ACHN (cell line): ENCODE measurements at places on chromosomes 12 and 14.
A peak's percentile ranks its signal among the peaks of the same experiment; 100 is the strongest.

DNA sequence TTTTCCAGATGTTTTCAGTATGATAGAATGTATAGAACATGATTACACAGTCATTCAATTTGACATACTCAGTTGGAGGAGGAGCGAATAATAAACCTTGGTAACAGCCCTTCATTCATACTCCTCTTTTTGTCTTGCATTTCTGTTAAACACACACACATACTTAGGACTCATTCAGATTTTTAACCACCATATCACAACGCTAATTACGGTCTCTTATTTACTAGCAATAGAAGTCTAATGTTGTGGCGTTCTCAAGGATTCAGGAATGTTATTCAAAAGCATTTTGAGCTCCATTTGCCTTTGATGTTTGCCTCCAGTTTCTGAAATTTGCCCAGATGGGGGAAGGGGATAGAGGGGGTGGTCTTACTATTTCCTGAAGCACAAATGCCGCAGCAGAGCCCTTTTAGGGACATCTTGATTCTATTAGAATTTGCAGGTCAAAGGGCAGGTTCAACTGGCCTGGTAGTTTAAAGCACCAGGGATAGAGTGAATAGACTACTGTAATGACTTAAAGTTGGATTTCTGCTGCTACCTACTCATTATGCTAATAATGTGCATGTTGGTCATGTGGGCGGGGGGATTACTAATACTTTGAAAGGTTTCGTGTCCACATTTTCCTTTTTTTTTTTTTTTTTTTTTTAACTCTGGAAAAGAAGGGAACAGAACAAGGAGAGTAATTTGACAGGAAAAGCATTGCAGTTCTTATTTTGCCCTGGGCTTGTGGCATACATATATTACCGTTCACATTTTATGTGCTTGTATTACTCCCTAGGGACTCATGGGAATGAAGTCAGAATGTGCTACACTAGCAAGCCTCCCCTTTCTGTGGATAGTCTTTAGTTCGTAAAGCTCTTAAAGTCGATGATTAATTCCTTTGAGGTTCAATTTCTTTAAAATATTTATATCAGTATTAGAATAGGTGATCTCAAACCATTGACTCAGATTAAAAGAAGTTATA lies 226.8 kb downstream of the FBXL14 start:
- no peak for DNase-seq

DNA sequence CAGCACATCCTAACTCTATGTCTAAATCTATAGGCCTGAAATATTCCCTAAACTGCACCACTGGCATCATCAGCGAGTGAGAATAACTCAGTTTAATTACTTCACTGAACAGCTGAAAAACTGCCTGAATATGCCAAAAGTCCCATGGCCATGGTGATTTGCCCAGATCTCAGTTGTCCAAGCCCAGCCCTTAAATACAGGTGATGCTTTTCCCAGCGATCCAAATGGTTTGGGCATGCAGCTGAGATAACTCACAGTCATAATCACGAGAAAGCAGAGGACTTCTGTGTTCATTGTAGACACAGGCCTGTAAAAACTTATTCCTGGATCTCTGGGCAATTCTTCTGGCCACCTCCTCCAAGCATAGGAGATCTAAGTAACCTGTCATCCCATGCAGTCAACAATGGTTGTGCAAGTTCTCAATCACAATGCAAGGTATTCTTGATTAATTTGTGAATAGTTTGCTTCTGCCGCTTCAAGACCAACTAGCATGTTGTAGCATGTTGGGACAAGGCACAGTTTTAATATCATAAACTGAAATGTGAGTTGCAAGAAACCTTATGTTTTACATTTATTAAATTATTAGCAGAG lies 40.5 kb downstream of the DUSP6 start:
- no peak for DNase-seq

GRCh38 chr14:64940336-64940910 lies 2.1 kb downstream of the GPX2 start:
- DNase-seq, result no peak

DNA sequence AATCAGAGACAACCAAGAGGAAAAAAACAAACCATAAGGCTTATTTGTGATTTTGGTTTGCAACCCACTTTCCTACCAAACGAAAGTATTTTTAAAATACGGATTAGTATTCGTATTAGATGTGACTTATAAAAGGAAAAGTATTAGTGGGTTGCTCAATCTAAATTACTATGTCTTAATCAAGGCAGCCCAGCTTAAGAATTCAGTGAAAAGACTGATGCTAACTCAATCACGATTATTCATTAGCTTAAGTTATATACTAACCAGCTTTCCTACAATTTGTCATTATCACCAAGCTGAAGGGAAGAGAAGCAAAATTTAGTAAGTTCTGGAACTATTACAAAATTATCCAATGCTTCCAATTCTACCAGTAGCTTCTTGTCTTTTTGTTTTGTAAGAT lies 62.7 kb downstream of the FERMT2 start:
- no peak for DNase-seq

DNA sequence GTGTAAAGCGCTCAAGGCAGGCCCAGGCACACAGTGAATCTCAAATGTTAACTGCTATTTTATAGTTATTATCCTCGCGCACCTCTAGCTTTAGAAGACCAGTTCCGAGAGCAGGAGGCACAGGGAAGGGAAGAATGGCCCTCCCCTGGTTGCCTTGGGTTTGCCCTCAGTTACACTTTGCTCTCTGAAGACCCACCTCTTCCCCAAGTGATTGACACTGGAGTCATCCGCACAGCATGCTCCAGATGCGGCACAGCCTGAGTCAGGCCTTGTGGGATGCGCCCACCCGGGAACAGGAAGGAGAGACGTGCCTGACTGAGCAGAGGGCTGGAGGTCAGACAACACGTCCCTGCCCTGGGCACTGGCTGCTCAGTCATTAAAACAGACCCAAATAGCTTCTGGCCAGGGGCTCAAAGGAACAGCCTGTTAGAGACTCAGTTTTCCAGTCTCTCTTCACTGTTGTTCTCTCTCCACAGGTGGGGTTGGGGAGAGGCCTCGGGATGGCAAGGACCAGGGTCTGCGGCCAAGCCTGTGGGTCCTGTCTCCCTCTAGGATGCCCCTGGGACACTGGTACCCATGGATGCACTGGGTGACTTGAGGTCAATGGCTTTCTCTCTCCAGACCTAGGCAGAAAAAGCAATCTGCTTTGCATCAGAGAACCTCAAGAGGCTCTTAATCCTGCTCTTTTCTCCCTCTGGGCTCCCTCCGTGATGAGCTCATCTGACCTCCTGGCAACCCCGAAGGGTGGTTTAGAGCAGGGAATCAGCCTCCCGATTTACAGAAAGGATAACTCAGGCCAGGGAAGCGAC lies 13.6 kb upstream of the MLXIP start:
- DNase-seq, result peak; percentile 100

DNA sequence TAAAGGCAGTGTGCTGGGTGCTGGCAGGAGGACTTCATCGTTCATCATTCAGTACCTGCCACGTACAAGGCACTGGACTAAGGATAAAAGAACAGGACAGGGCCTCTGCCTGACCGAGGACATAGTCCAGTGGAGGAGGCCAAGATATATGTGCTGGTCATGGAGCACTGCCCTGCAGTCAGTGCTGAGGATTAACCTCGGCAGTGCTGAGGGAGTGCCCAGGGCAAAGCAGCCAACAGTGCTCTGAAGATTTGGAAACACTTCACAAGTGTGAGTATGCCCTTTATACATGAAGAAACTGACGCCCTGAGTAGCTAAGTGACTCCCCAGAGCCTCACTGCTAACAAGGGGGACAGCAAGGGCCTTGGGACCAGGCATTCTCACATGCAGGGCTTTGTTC lies 71.4 kb upstream of the RFX4 start:
- no peak for DNase-seq

DNA sequence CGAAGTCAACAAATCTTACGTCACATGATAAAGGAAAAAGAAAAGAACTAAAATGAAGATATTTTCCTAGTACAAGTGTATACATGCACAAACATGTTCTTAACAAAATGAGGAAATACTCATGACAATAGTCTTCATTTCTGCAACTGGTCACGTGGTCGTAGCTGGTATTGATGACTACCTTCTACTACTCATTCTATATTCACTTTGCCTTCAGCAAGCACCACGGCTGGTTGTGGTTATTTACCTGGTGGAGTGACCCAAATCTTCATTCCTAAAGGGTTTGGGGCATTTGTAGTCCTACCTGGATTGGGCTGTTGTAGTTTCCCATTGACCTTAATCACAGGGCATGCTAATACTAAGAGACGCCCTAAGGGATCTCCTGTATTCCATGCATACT lies 51.2 kb downstream of the FIGNL2 start:
- no peak for DNase-seq

- DNase-seq, result no peak
Measured at GRCh38 chr14:49853158-49853477, 530 bp upstream of the NEMF start.

- DNase-seq, result no peak
Measured at GRCh38 chr14:56328021-56328420, 209.8 kb downstream of the PELI2 start.

- peak; percentile 8 for DNase-seq
Measured at GRCh38 chr14:32513571-32514009, 184.5 kb downstream of the AKAP6 start.

GRCh38 chr14:78383060-78383459 lies 212.9 kb downstream of the NRXN3 start:
- no peak for DNase-seq

- DNase-seq, result peak; percentile 63
Measured at GRCh38 chr12:6684609-6685008, 4.6 kb downstream of the ZNF384 start.

- no peak for DNase-seq
Measured at GRCh38 chr14:46940611-46941010, 289.0 kb upstream of the RPL10L start.

- no peak for DNase-seq
Measured at GRCh38 chr14:62896932-62897456, 148.3 kb downstream of the KCNH5 start.

DNA sequence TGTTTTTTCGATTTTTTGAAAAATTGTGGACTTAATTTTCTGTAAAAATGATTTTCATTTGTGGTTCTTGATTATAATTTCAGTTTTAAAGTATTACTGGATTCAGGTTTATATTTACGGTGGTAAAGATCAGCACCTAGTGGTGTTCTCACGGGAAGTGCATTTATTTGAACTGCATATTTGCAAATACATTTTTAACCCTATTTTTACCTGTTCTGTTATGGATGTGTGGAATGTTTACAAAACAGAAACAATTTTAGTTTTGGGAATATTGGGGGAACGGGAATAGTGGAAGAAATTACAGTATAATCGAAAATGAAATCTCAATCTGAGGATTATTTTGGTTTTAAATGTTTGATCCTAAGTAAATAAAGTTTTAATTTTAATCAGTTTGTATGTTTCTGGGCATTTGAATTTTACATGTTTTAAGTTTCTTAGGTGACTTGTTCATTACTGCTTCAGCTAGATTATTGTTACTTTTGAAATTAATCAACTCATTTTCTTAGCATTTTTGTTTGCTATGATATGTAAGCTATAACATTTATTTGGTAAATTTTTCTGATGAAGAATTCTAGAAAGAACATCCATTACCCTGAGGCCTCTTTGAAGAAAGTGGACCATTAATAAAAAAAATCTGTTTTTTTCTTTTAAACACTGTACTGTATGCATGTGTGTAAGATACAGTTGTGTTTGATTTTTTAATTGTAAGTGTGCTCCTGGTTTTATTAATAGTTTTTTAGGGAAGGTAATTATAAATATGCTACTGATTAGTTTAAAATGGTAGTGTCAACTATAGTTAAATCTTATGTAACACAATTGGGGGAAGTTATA lies 942 bp downstream of the ATF7IP start:
- DNase-seq, result no peak

DNA sequence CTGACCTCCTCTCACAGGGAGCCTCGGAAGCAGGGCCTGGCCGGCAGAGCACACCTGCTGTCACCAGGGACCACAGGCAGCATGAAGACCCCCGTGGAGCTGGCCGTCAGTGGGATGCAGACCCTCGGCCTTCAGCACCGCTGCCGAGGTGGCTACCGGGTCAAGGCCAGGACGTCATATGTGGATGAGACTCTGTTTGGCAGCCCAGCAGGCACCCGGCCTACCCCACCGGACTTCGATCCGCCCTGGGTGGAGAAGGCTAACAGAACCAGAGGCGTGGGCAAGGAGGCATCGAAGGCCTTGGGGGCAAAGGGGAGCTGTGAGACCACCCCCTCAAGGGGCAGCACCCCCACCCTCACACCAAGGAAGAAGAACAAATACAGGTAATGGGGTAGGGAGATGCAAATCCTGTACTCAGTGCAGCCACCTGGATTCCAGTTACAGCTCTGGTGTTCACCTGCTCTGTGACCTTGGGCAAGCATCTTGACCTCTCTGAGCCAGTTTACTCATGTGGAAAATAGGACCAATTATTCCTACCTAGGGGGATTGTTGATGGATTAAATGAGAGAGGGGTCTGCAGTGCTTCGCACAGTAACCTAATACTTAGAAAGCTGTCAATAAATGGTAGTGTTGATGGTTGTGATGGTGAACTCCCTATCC lies 1.3 kb downstream of the RITA1 start:
- DNase-seq, result no peak

GRCh38 chr12:98771811-98772752 lies 127.0 kb downstream of the APAF1 start:
- DNase-seq, result no peak

GRCh38 chr12:110696283-110696682 lies 7.4 kb upstream of the HVCN1 start:
- no peak for DNase-seq

DNA sequence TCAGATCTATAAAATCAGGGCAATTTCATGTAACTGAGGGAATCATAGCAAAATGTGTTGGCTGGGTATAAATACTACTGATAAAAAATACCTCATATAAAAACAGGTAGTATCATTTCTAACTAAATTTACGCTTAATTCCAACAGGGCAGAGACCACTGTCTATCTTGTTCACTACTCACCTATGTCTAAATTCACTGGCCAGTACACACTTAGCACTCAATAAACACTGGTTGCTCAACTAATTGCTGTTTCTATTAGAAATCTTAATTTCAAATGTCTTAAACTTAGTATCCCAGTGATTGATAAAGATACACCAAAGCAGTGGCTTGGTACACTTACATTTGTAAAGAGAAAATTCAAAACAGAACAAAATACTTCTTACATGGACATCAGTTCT lies 55.6 kb downstream of the HNRNPC start:
- DNase-seq, result no peak

DNA sequence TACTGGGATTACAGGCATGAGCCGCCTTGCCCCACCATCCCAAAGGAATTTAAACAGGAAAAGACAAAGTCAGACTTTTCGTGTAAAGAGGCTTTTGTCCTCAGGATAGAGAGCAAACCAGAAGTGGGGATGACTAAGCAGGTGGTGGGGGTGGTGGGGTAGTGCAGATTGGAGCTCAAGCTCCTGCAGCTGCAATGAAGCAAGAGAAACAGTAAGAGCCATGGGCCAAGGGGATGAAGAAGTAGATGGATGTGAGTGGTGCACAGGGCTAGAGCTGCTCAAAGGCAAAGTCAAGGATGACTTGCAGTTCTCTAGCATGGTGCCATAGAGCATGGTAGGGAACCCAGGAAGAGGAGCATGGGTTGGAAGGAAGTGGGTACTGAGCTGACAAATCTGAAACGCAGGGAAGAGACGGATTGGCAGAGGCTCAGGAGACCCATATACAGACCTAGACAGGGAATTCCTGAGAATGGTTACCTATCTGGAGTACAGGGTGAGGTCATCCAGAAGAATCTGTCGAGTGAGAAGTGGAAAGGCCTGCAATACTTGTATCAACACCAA lies 11.4 kb upstream of the RNF34 start:
- DNase-seq, result no peak

- DNase-seq, result no peak
Measured at GRCh38 chr12:9761419-9761781, 699 bp upstream of the CD69 start.

GRCh38 chr12:116520801-116521471 lies 38.2 kb upstream of the MAP1LC3B2 start:
- DNase-seq, result peak; percentile 46
